ENCODE measurements at places on chromosomes 3 and 15. TPM values are rescaled to one million over a fixed set of nuclear protein-coding genes. Genes with fewer than 3 reads are reported as not detected.

SOX2 gene
- total RNA-seq = not detected

TEX55 gene
- not detected for total RNA-seq

CCR1 gene
- total RNA-seq = 35.3 TPM

INTS14 gene
- 44.2 TPM for total RNA-seq

RBP2 gene
- not detected for total RNA-seq

FSTL1 gene
- 0.16 TPM for total RNA-seq

LNP1 gene
- 2.3 TPM for total RNA-seq

GPR149 gene
- total RNA-seq = not detected

PP2D1 gene
- not detected for total RNA-seq

RGMA gene
- 0.28 TPM for total RNA-seq

PRTG gene
- total RNA-seq = not detected

DNA sequence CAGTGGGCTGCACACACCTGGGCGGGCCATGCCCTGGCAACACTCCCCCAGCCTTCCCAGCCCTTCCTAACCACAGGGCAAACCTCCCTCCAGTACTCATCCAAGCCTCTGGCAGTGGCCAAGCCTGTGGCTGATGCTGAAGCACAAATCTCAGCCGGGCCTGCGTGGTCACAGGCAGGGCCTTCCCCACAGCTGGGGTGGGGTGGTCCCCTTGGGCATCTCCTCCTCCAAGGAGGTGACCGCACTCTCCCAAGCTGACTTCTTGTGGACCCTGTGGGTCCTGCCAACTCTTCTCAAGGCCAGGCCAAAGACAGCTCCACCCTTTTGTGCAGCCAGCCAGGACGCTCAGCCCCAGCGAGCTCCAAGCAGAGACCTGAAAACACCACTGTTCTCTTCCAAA lies 21.4 kb downstream of the GRAMD2A start:
- H3K36me3 ChIP-seq = no peaks in the 10 kb centered on the region
- no peak for DNase-seq
- H3K4me3 ChIP-seq = no peak overlapping the region

- H3K4me3 ChIP-seq = no peak overlapping the region
- H3K4me1 ChIP-seq = peaks cover 87% of the 10 kb centered on the region
- peaks cover 28% of the 10 kb centered on the region for H3K36me3 ChIP-seq
- peak overlapping the region; percentile 91 for H3K27ac ChIP-seq
Observed at GRCh38 chr3:114331007-114331406, 37.2 kb downstream of the TIGIT start.

DNA sequence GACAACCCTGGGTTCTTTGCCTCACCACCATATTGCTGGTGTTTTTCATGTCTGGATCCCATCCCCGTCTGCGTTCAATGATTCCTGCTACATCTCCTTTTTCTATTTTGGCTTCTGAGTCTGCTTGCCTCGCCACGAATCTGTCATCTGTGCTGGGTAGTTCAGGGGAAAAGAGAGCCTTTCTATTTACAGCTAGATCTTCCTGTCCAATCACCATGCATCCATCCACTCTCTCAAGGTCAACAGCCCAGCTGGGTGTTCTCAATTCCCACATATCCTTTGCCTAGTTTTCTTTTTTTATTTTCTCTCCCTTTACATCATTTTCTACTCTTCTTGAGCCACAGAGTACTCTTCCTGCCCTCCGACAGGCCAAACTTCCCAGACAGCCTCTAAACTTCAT lies 104.8 kb upstream of the RAD18 start:
- no peak overlapping the region for H3K4me3 ChIP-seq
- H3K4me1 ChIP-seq = no peaks in the 10 kb centered on the region
- DNase-seq = no peak
- no peaks in the 10 kb centered on the region for H3K36me3 ChIP-seq
- H3K27ac ChIP-seq = no peak overlapping the region

- H3K4me3 ChIP-seq = no peak overlapping the region
- no peak overlapping the region for H3K27ac ChIP-seq
- peaks cover 17% of the 10 kb centered on the region for H3K36me3 ChIP-seq
Observed at GRCh38 chr3:51382076-51382745, 2.9 kb upstream of the MANF start.

GRCh38 chr3:195595785-195596531 lies 12.2 kb upstream of the APOD start:
- H3K27me3 ChIP-seq = no peaks in the 10 kb centered on the region
- peaks cover 2% of the 10 kb centered on the region for H3K4me1 ChIP-seq
- H3K27ac ChIP-seq = no peak overlapping the region
- no peak overlapping the region for H3K4me3 ChIP-seq
- no peak for DNase-seq

- peak; percentile 38 for DNase-seq
- peaks cover under 1% of the 10 kb centered on the region for H3K27me3 ChIP-seq
- peaks cover 5% of the 10 kb centered on the region for H3K4me1 ChIP-seq
- H3K4me3 ChIP-seq = no peak overlapping the region
- H3K27ac ChIP-seq = no peak overlapping the region
Observed at GRCh38 chr3:51712963-51713362, 6.1 kb downstream of the GRM2 start.

DNA sequence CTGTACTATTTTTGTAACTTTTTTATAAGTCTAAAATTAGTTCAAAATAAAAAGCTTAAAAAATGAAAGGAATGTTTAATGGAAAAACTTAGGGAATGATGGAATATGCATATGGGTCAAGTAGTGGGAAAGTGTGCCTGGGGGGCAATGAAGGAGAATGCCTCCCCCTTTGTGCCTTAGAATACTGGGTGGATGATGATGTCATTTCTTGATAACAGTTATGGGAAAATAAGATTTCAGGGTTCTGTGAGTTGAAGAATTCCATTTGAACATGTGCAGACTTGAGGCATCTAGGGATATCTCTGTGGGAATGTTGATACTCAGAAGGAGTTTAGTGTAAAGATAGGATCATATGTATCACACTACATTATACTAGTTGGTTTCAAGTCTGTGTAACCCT lies 13.8 kb downstream of the WDR93 start:
- no peaks in the 10 kb centered on the region for H3K36me3 ChIP-seq
- no peak overlapping the region for H3K27ac ChIP-seq
- no peak overlapping the region for H3K4me3 ChIP-seq

DNA sequence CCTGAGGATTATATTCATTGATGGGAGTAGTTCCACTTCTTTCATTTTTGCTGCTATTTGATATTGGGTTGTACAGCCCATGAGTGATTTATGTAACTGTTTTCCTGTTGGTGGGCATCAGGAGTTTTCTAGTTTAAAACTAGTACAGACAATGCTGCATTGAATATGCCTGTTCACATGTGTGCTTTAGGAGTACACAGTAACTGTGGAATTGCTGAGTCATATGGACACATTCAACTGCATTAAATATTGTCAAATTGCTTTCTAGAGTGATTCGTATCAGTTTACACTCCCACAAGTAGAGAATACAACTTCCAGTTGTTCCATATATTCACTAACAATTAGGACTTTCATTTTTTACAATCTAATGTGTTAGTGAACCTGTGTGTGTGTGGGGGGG lies 59.8 kb upstream of the THSD4 start:
- no peak for DNase-seq
- no peaks in the 10 kb centered on the region for H3K4me1 ChIP-seq
- no peaks in the 10 kb centered on the region for H3K36me3 ChIP-seq
- H3K27me3 ChIP-seq = peaks cover 7% of the 10 kb centered on the region
- H3K27ac ChIP-seq = no peak overlapping the region

DNA sequence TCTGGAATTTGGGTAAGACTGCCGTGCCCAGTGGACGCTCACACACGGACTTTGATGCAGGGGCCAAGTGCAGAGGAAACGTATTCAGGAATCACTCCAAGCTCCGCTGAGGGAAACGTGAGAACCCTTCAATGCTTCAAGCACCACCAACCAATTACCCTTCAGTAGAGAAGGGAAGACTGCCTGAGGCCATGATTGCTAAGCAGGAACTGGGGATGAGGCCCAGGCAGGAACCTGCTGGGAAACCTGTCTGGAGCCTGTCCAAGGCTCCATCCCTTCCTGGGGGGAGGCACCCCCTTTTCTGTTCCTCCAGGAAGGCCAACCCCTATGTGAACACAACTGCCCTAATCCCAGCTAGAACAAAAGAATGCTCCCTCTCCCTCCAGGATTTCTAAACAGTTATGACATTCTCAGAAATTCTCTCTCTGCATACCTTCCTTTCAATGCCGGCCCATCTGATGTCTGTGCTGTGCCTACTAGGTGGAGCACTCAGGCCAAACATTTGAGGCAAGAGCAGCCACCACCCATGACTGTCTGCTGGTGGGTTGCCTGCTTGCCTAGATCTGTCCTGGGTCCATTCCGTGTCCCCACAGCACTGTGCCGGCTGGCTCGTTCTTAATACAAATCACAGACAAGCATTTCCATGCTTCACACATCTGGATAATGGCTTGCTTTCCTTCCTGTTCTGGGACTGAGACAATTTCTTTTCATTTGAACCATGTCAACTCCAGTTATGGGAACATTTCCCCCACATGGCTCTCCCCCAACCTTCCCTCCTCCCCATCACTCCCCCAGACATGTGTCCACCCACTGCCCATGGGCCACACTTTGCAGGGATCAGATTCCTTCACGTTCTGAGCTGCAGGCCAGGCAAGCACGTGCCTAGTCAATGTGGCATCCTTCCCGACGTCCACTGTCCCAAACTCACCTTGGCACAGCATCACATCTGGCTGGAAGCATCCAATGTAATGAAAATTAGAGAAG lies 149.4 kb downstream of the ADAMTS17 start:
- no peak overlapping the region for H3K27ac ChIP-seq
- H3K4me1 ChIP-seq = no peaks in the 10 kb centered on the region
- no peak overlapping the region for H3K4me3 ChIP-seq
- DNase-seq = no peak

DNA sequence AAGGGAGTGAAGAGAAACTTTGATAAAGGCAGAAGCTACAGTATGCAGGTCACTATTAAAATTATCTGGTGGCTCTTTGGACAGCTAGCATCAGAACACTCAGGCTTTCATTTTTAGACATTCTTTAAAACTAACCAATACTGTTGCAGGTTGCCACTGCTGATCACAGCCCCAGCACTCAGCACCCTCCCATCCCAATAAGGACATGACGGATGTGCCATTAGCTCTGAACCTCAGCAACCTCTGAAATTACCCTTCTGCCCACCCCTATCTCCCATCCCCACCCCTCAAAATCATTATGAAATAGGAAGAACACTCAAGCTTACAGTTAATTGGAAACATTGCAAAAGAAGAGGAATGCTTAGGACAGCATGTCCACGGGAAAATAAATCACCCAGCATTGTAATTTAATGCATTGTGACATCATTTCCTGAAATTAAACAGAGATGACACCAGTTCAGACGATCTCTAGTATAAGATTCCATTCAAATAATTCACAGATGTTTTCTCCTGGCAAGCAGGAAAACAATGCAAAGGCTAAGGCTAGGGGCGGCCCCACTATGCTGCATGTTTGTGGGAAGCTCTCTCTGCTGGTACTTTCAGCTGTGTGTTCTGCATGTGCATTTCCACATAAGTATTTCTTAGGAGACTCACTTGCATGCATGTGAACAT lies 71.6 kb downstream of the MEIS2 start:
- H3K4me1 ChIP-seq = no peaks in the 10 kb centered on the region
- no peak overlapping the region for H3K4me3 ChIP-seq
- no peaks in the 10 kb centered on the region for H3K27me3 ChIP-seq
- no peaks in the 10 kb centered on the region for H3K36me3 ChIP-seq

DNA sequence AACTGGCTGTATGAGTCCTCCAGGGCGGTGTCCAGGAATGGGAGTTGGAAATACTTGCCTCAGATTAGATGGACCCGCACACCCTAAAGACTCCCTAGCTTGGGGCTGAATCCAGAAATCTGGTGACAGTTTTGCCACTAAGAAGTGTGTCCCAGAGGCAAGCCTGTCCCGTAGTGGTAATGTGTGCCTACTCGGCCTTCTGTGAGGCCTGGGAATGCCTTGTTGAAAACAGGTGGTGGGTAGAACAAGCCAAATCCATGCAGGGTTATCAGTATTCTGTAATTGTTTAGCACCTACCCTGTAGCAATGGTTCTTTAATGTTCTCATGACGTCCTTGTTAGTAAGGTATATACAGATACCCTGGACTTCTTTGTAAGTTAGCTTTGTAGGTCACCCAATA lies 1.6 kb downstream of the C3orf52 start:
- DNase-seq = no peak
- H3K27ac ChIP-seq = no peak overlapping the region
- no peak overlapping the region for H3K4me3 ChIP-seq
- H3K27me3 ChIP-seq = peaks cover 21% of the 10 kb centered on the region
- peaks cover 1% of the 10 kb centered on the region for H3K36me3 ChIP-seq
- peaks cover 40% of the 10 kb centered on the region for H3K4me1 ChIP-seq

DNA sequence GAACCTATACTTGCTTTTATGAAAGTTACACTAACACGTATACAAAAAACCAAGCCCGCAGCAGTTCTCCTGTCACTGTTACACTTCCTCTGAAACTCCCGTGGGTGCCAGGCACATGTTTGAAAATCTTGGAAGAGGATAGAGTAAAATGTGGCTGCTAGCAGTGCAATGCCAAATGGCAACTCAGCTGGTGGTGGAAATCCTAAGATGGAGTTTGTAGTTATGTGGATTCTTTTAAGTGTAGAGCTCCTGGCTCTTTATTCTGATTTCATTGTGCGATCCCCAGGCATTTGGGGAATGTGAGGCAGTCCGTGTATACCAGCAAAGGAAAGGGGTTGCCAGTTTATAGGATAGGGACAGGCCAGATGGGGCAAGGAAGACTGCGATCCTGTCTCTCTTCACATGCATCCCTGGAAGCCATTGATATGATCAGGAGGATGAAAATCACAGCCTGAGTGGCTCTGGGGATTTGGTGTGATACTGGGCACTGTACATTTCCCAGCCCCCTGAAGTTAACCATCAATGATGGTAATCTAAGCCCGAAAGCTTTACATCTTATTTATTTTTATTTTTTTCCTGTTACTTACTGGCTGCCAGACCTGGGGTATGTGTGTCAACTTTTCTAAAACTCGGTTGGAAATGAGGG lies 1.1 kb downstream of the STAC start:
- peaks cover 2% of the 10 kb centered on the region for H3K4me1 ChIP-seq
- no peak overlapping the region for H3K4me3 ChIP-seq
- no peak overlapping the region for H3K27ac ChIP-seq
- no peaks in the 10 kb centered on the region for H3K36me3 ChIP-seq
- DNase-seq = no peak

GRCh38 chr3:30399394-30400181 lies 206.8 kb upstream of the TGFBR2 start:
- H3K4me3 ChIP-seq = no peak overlapping the region
- no peak for DNase-seq
- H3K36me3 ChIP-seq = peaks cover 4% of the 10 kb centered on the region
- peaks cover 8% of the 10 kb centered on the region for H3K4me1 ChIP-seq
- peaks cover under 1% of the 10 kb centered on the region for H3K27me3 ChIP-seq
- H3K27ac ChIP-seq = no peak overlapping the region

Measured in activated CD8-positive, alpha-beta memory T cell treated with anti-CD3 and anti-CD28 coated beads, Interleukin-2, amount 10 ng/mL, durations not matched to agents 7 days and 5 days (primary cell).